ENCODE measurements at places on chromosomes 3 and 15.

GRCh38 chr3:147370349-147370748 is 36.0 kb downstream of the ZIC4 start:
- DNase-seq, result no peak

- DNase-seq, result no peak
These were observed 3.2 kb upstream of the ARPP21 start for GRCh38 chr3:35635926-35636683.

DNA sequence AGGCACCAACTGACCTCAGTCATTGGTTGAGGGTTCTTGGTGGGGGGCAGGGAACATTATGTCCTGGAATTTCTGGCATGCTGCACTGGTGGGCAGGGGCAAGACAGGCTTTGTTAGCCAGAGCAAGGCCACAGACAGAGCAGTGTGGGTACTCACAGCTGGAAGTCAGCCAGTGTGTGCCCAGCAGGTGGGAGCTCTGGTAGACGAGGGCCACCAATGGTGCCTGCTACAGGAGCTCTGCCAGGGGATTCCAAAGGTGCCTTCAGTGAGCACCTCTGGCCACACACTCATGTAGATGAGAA is 31.3 kb downstream of the CYP8B1 start:
- no peak for DNase-seq

GRCh38 chr3:51386852-51387229 is 1.8 kb downstream of the MANF start:
- DNase-seq, result no peak

- no peak for DNase-seq
These were observed 133.3 kb downstream of the RPLP1 start for GRCh38 chr15:69585937-69586336.

DNA sequence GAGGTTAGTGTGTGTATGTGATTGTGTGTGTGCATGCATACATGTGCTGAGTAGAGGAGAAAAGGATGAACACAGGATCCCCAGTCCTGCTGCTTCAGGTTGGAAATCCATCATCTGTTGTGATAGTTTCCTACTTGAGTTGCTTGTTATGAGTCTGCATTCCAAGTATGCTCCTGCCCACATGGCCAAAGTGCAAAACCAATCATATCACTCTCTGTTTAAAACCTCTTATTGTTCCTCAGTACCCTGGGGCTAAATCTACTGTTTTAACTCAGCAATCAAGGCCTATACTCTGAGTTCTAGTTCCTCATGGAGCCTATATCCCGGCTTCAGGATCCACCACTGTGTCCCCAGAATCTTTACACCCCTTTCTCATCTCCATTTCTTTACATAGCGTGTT is 139.9 kb upstream of the TLE3 start:
- DNase-seq, result no peak

GRCh38 chr15:51335538-51336410 is 2.6 kb downstream of the CYP19A1 start:
- no peak for DNase-seq
